ENCODE measurements at places on chromosomes 12 and 14.

DNA sequence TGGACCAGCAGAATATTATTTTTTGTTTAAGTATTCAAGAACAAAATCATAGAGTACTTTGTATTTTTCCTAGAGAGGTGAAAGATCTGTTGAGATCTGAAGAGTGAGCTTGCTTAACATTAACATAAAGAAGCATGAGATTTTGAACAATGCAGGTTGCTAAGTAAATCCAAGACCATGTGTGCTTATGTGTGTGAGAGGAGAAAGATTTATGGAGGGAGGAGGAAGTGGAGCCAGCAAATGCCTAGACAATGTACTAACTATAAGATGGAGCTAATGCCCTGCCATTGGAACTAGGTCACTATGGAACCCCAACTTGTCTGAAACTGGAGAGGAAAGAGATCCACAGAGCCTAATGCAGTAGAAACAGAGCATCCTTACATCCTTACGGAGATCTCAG is 13.3 kb downstream of the FAM161B start:
- DNase-seq: no peak

DNA sequence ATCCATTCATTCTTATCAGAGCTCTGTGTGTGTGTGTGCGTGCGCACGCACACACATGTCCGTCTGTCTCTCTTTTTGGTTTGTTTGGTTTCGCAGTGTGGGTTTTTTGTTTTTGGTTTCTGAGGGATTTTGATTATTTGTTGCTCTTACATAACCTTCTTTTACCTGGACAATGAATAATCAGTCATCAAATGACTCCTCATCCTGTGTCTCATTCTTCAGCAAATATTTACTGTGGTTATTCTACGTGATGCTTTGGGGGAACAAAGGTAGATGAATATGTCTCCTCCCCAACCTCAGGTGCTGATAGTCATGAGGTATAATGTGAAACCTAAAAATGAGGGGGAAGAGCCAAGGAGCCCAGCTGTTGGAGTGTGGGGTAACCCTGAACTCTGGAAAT is 92.4 kb downstream of the SAMD4A start:
- no peak for DNase-seq

DNA sequence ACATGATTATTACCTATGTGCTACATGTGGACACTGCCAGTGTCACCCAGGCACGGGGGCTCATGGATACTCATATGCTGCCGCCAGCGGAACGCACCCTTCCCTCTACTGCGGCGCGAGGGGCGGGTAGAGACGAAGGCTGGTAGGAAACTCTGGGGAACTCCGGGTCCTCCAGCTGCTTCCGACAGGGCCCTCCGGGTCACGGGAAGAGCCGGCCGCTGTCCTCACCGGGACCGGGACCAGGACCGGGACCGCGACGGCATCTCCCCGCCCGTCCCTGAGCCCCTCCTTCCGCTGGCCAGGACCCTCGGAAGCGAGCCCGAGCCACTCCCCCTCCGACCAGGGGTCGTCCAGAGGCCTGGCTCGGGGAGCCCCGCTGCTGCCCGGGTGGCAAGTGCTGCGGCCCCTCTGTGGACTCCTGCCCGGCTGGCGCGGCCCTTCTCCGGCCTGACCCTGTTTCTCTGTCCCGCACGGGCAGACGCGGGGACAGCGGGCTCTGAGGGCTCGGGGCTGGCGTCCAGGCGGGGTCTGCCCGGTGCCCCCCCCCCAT is 209.6 kb downstream of the ADGRD1 start:
- no peak for DNase-seq

GRCh38 chr12:20024194-20024593 is 344.1 kb upstream of the PDE3A start:
- DNase-seq: no peak

DNA sequence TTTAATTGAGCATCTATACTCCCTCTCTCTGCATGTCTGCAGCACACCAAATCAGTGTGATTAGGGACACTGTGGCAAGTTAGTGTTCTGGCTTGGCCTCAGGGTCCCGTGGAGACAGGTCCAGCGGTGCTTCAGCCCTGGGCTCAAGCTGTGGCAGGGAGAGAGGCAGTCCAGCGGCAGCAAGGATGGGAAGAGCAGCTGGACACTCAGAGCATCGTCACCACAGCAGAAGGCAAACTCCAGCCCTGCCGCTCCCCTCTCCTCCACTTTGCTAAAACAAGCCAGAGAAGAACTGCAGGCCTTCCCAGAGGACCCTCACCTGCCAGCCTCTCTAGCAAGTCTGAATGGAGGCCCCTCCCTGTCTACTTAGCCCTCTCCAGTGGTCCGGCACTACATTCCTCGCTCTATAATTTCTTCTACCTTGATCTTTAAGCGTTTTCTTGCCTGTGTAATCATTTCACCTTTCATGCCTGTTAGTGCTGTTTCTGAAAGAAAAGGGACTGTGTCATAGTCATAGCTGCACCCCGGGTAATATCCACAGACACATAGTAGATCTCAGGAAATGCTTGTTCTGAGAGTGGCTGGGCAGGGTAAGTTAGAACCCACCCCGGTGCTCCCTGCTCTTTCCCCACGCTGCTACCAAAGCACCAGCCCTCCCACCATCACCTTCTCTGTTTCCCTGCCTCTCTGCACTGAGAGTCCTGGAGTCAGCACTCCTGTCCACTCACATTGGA is 22.1 kb downstream of the ZFP36L1 start:
- no peak for DNase-seq

- no peak for DNase-seq
These were observed 384.5 kb downstream of the EMP1 start for GRCh38 chr12:13581031-13581430.

DNA sequence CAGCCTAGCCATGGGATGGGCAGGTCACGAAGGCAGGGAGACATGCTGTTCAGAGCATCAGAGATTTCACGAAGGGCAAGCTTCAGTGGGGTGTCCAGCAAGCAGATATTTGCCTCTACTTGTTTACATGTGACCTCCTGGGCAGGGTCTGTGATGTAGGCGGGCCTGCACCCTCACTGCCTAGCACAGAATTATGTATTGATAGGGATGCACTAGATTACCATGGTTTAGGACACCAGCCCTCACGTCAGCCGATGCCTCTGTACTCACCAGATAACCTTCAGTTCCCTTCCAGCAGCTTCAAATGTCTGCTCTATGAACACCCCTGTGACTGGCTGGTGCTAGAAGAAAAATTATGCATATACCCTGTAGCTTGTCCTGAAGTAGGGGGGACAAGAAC is 5.1 kb upstream of the EIF5 start:
- DNase-seq: no peak

DNA sequence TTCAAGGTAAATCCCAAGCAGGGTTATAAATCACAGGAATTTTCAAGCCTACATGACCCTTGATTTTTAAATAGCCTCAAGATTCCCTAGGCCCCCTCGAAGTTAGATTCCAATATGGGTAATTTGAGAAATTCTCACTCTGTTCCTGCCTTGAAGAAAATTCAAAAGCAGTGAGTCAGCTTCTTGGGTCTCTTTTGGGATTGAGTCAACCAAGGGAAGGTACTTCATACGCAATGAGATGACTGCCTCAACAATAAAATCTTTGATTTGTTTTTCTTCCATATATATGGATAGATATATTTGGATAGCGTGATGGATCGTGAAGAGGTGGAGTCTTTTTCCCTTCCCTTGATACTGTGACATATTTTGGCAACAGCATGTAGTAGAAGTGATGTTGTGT is 180.4 kb upstream of the ATP2B1 start:
- no peak for DNase-seq

DNA sequence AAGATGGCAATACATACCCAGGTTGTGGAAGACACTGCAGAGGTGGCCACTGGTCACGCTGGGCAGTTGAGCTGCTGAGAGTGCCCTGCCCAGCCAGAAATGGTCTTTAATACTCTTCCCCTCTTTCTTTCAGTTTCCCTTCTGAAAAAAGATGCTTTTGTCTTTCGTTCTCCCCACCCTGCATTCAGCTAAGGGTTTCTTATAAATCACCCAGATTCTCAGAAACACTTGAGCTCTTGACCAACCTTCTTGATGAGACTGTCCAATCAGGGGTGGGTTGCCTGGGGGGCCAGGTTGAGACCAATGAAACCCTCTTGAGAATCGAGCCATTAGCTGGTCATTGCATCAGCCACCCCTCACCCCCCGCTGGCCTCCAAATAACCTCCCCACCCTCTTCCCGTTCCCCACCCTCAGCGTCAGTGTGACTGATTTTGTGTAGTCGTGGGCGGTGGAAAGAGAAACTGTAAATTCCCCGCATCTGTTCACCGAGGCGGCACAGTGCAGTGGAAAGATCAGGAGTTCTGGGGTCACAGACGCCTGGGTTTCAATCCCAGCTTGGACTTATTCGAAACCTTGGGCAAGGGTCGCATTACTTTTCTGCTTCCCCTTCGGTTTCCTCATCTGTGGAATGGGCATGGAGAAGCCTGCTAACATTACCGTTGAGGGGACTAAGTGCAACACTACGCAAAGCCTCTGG is 52.3 kb downstream of the SLC25A47 start:
- DNase-seq: no peak

DNA sequence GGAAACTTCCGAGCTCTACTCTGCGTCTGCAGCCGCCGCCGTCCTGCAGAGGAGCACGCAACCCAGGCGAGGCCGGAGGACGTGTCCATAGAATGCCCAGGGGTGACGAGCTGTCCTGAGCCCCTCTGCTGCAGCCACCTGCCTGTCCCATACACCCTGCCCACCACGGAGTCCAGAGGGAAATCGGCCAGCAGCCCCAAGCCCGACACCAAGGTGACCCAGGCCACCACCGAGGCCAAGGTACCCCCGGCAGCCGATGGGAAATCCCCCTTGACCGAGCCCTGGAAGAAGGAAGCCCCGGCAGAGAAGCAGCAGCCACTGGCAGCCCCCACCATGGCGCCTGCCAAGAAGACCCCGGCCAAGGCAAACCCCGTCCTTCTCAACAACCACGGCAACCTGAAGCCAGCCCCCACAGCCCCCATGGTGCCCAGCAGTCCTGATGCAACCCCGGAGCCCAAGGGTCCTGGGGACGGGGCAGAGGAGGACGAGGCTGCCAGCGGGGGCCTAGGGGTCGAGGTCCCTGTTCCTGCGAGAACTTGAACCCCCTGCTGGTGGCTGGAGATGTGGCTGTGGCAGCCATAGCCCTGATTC is 128.7 kb upstream of the C14orf180 start:
- DNase-seq: no peak

DNA sequence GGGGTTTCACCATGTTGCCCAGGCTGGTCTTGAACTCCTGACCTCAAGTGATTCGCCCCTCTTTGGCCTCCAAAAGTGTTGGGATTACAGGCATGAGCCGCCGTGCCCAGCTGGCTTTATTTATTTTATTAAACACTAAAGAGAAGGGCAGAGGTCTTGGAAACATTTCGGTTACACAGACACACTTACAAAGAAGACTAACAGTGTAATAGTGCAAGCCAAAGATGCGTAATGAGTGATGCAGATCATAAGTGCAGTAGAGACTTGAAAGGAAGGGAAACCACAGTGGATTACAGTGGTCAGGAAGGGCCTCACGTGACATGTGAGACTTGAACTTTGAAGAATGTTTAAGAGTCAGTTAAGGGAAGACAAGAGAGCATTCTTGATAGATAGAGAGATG is 33.9 kb upstream of the CDK17 start:
- DNase-seq: peak; percentile 57

GRCh38 chr12:30000401-30000800 is 216.7 kb upstream of the TMTC1 start:
- no peak for DNase-seq

DNA sequence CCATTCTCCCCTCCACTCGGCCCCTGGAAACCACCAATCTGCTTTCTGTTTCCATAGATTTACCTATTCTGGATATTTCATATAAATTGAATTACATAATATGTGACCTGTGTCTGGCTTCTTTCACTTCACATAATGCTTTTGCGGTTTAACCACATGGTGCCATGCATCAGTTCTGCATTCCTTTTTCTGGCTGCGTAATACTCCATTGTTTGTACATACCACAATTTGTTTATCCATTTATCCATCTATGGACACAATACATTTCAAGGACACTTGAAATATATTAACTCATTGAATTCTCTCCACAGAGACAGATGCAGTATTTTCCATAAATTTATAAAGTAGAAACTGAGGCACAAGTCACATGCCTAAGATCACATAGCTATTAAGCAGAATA is 110.3 kb upstream of the ETV6 start:
- no peak for DNase-seq

DNA sequence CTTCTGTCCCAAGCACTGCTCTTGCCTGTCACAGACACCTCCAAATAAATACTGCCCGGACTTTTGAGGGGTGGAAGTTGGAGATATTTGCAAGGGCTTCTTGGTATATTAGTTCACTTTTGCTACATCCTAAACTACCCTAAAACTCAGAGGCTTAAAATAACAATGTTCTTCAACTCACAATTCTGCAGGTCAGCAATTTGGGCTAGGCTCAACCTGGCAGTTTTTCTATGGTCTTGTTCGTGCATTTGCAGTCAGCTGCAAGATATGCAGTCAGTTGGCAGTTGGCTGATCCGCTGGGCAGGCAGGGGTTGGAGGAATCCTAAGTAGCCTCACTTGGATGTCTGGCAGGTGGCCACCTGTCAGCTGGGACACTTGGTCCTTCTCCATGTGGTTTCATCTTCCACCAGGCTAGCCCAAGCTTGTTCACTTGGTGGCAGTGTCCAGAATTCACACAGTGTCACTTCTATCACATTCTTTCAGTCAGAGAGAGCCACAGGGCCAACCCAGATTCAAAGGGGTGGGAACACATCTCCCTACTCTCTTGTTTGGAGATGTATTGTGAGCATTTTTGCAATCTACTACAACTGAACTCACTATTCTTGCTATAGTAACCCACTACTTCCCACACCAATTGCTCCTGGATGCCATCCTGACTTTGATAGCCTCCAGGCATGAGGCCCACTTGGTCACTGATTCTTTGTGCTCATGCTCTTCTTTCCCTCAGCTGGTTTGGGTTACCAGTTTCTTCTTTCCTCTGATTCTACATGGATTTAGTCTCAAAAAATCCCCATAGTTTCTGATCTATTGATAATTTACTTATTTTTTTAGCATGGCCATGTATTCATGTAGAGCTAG is 27.8 kb upstream of the CAPRIN2 start:
- DNase-seq: no peak

- DNase-seq: no peak
These were observed 964 bp upstream of the SERPINA4 start for GRCh38 chr14:94560291-94560665.

DNA sequence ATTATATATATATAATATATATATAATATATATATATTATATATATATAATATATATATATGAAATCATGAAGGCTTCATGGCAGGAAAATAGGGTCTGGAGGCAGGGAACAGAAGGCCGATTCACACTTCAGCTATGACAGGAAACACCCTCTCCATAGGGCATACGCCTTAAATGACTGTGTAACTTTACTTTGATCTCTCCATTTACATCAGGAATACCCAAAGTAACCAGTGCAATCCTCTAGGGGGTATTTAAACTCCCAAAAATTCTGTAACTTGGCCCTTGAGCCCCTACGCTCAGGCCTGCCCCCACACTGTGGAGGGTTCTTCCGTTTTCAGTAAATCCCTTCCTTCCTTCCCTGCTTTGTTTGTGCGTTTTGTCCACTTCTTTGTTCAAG is 40.4 kb upstream of the PPP2R5C start:
- no peak for DNase-seq

DNA sequence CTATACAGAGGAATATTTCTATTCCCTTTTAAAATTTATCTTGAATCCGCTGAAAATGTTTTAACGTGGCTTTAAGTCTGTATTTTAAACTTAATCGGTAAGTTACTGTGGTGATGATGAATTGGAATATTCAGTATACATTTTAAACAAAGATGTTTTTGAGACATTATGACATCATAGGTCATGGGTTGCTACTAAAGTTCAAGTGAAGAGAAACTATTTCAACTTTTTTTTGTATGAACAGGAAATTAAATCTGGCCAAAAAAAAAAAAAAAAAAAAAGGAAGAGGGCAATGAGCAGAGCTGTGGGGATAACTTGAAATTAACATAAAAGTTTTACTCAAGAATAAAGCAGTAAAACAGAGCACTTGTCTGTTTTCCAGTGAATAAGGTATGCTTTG is 109.0 kb downstream of the PLEKHA5 start:
- DNase-seq: no peak

Data from AML-193 (cell line).